ENCODE measurements at places on chromosomes 2 and 18.

DNA sequence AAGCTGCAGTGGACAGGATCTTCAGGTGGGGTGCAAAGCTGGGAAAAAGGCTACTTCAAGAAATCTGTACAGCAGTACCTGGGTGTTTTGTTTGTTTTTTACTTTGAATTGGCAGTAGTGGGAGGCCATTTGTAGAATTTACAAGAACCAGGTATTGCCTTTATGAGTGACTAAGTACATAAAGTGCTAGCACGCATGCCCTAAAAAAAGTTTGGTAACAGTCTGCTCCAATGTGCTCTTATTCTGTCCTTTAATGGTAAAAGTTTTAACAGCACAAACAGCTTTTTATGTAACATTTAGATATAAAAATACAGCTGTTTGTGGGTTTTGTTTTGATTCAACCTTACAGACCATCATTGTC, 17.2 kb downstream of the REV1 start:
- DNase-seq, result no peak

- no peak for DNase-seq
Observed at GRCh38 chr2:134454931-134455330, 201.1 kb downstream of the MGAT5 start.

- DNase-seq, result no peak
Observed at GRCh38 chr2:161147856-161148255, 12.4 kb upstream of the TANK start.

DNA sequence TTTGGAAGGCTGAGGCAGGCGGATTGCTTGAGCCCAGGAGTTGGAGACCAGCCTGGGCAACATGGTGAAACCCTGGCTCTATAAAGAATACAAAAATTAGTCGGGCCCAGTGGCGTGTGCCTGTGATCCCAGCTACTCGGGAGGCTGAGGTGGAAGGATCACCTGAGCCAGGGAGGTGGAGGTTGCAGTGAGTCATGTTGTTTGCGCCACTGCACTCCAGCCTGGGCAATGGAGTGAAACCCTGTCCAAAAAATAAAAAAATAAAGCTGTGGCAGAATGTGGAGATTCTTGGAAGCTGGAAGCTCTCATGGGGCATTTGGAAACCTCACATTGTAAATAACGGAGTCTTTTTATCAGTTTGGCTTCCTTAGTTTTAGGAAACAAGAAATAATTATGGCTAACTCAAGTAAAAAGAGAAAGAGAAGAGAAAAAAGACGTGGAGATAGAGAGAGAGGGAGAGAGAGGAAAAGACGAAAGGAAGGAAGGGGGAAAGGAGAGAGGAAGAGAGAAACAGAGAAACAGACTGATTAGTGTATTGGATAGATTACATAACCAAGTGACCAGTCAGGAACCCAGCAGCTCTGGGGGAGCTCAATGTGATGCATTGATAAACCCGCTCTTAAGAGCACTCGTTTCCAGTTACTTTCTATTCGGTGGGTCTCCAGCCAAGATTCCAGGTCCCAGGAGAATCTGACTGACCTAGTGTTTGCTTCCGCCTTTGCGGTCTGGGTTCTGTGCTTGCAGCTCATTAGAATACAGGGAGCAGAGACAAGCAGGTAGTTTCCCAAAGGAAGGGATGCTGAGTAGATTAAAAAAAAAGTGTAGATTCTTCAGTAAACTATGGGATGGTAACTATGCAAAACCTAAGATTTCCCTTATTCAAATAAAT, 1.1 kb upstream of the SPAST start:
- peak; percentile 14 for DNase-seq

DNA sequence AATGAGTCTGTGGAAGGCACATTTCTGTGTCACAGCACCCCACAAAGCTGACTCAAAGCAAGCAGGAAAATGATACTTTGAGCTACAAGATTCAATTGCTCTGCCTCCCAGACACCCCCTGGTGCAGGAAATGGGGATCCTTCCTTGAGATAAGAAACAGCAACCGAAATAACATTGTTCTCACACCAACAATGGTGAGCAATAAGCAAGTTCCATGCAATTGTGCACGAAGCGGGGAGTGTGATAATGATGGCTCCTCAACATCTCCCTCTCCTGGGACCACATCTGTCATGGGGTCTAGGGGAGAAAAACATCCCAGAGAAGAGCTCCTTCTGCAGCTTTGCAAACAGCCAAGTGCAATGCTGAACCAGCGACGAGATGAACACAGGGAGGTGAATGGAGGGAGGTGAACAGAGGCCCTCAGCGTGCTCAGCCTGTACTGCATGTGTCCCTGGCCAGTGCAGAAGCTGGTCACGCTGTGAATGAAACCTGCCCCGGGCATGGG, 67.7 kb downstream of the PDCL3 start:
- no peak for DNase-seq

GRCh38 chr2:223055836-223056235, 3.8 kb downstream of the KCNE4 start:
- DNase-seq, result peak; percentile 25

GRCh38 chr18:22277758-22278157, 108.4 kb downstream of the GATA6 start:
- no peak for DNase-seq

DNA sequence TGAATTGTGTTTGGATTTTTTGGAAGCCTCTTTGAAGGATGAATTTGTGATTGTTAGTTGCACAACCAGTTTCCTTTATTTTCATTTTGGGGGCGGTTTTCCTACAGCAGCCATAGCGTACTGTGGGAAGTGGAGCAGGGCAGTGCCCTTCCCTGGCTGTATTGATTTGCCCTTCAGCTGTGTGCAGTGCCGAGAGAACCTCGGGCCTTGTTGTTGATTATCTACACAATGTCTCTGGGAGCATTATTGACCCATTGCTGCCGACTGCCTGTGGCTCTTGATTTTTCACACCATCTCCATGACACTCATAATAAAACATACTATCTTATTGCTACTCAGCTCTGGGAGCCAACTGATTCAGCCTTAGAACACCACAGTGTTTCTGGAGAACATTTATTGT, 162.2 kb upstream of the BOD1L2 start:
- no peak for DNase-seq

Data from NCI-H510A (cell line).